Foreskin fibroblast (primary cell): ENCODE measurements at places on chromosomes 2 and 18.

DNA sequence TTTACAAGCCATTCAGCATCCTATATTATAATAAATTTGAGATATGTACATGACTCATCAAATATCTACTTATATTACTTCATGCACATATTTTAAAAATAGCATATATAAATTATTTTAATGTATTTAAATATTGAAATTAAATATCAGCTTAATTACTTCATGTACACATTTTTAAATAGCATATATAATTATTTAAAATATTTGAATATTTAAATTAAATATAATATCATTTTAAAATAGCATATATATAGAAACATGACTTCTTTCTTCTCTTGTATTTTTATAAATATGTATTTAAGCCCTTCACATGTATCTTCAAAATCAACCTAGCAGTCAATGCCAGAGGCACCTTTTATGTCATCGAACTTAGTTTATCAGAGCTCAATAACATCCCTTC, 298.8 kb upstream of the DSEL start:
- DNase-seq: no peak

GRCh38 chr2:26587994-26588393, 53.2 kb downstream of the CIB4 start:
- DNase-seq: no peak

- DNase-seq: peak; percentile 28
Measured at GRCh38 chr2:67065046-67065445, 332.1 kb upstream of the ETAA1 start.

GRCh38 chr2:118737684-118738083, 109.8 kb downstream of the EN1 start:
- no peak for DNase-seq

DNA sequence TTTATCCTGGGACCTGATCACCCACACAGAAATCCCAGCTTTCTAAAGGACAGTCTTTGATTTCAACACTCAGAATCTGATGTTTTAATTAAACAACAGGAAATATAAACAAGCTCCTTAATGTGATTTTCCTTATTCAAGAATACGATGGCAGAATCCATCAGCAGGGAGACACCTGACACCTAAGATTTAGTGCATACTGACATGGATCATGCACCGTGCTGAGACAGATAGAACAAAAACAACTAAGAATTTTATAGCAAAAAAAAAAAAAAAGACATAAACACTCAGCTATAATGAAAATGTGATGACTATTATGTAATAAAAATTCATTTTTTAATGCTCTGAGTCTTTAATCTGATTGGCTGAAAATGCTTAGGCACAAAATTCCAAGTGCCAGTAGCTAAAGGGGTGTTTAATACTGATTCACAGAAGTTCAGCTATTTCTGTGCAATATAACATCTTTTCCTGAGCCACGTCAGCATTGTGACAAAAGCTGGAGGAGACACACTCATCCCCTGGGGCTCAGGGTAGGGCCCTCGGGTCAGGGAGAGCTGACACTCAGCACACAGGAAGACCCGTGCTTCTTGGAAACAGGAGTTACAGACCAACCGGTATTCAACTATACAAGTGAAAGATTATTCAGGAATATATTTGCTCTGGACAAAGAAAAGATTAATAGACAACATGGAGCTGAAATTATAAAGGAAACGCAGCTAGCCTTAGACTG, 247.4 kb downstream of the FBXO15 start:
- DNase-seq: no peak

DNA sequence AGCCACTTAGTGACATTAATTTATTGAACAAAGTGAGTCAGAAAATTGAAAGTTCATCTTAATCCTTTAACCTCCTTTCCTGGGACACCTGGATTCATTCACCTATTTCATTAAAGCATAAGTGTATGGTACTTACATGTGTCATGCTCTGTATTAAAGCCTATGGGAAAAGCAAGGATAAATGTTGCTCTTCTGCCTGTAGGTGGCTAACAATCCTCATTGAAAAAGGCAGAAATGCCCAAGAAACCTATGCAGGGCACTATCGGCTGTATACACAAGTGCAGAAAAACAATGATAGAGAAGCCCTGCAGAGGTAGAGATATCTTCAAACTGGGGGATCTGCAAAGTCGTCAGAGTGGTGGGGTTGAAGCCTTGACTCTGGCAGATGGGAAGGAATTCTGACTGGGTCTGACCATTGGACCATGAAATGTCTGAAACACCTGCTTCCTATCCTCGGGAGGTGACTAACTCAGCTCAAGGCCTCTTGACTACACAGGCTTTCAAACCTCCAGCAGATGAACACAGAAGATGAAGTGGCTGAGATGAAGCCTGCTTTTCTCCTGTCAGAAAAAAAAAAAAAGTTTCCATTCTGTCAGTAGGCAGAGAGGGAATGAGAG, 83.1 kb downstream of the DCC start:
- DNase-seq: no peak
